ENCODE measurements at places on chromosomes 1 and 21. TPM values are rescaled to one million over a fixed set of nuclear protein-coding genes. Genes with fewer than 3 reads are reported as not detected.
A peak's percentile ranks its signal among the peaks of the same experiment; 100 is the strongest.

Gene KIAA1614
- total RNA-seq = 11.7 TPM

DNA sequence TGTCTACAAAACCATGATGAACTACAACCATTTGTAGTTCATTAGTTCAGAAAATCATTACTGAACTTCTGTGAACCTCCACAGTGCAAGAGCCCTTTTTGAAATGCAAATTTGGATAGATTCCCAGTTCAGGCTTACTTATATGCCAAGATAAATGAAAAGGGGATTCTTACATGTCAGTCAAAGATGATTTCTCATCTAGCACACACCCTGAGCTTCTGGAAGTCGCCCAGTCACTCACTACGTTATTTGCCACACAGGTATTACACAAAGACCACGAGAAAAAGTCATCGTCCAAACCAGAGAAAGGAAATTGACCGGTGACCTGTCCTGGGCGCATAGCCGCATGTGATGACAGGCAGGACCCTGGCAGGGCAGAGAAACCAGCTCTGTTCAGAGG lies 41.8 kb downstream of the ETS2 start:
- peak; percentile 47 for DNase-seq

DNA sequence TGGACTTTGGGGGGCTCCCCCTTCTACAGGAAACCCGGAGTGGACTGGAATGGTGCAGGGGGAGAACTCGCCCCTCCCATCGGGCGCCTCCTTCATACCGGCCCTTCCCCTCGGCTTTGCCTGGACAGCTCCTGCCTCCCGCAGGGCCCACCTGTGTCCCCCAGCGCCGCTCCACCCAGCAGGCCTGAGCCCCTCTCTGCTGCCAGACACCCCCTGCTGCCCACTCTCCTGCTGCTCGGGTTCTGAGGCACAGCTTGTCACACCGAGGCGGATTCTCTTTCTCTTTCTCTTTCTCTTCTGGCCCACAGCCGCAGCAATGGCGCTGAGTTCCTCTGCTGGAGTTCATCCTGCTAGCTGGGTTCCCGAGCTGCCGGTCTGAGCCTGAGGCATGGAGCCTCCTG lies at the start of gene TNFRSF14:
TNFRSF14 (plus strand) TSS at position 95 of the 401 bp plus-strand sequence; CDS start at position 389, 294 bp downstream.
- peak; percentile 76 for DNase-seq

DNA sequence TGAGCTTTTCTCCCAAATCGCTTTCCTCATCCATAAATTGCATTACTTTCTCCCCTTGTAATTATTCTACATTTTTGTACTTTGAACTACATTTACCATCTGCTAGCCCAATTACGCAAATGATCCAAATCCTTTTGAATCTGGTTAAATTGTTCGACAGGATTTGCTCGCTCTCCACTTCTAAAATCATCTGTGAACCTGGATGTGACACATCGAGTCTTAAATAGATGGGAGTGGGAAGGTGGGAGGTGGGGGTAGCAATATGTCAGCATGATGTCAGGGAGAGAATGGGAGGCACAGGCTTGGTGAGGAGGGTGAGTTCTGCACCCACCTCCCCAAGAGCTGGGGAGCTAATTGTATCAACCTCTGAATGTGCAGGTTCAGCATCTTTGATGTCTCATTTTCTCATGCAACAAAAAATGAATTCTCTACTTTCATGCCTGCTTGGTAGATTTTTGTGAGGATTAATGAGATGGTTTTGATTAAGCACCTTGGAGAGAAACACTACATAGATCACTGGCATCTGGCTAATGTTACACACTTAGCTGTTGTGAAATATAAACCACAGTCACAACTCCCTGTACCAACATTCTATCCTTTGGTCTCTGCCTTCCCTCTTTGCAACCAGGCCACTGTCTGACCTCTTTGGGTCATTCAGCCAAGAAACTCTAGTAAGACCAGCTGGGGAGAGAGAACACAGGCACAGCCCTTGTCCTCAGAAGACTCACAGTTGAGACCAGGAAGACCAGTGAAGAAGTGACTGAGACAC lies 165.1 kb downstream of the DAB1 start:
- no peak for DNase-seq
